GM19239 (cell line): ENCODE measurements at places on chromosomes 6 and 20.
A peak's percentile ranks its signal among the peaks of the same experiment; 100 is the strongest.

GRCh38 chr6:27297857-27298730 lies 14.0 kb downstream of the POM121L2 start:
- no peak for DNase-seq

DNA sequence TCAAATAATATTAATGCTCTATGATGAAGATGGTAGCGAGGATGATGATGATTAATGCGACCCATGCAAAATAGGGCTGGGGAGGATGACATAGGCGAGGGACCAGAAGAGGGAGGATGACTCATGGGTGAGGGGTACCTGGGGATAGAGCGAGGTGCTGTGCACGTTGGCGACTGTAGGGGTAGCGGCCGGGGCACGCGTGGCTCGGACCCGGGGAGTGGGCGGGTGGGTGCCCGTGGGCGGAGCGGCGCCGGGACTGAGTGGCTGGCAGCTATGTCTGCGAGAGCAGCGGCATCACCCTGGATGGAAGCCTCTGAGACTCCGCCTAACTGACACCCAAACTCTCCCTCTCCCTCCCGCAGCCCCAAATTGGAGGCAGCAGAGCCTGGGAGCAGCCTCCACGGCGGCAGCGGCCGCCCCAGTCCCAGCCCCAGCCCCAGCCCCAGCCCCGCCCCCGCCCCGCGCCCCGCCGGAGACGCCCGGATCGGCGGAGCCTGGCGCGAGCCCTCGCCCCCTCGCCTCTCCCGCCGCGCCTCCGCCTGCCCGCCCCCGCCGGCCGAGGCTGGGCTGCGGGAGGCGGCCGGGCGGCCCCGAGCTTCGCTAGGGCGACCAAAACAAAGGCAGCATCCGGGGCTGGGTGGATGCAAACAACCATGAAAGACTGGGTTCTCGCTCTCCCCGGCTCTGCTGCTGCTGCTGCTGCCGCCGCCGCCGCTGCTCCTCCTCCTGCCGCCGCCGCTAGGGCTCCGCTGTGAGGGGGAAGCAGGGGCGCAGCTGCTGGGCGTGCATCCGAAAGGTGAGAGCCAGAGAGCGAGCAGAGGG lies at the start of gene RIMS1:
RIMS1 (plus strand) TSS at position 367 of the 822 bp plus-strand sequence. CDS start 474 bp downstream, outside the sequence.
- DNase-seq = peak; percentile 43

DNA sequence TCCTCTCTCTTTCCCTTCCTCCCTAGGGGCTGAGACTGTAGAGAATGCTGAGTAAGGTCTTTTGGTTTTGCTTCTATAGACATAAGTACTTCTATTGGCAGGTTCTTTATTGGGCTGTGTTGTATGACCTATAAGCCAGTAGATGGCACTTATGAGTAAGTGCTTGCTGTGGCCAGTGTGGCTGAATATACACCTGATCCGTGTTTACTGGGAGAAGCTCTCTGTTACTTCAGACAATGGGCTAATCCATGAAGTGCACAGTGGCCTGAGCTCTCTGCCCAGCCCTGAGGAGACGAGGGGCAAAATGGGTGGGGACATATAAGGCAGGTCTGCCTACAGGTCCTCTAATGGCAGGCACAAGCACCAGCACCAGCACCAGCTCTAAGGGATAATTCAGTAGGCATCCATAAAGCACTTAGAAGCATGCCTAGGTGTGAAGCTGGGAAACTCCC lies 610.3 kb downstream of the RNF144B start:
- peak; percentile 4 for DNase-seq

DNA sequence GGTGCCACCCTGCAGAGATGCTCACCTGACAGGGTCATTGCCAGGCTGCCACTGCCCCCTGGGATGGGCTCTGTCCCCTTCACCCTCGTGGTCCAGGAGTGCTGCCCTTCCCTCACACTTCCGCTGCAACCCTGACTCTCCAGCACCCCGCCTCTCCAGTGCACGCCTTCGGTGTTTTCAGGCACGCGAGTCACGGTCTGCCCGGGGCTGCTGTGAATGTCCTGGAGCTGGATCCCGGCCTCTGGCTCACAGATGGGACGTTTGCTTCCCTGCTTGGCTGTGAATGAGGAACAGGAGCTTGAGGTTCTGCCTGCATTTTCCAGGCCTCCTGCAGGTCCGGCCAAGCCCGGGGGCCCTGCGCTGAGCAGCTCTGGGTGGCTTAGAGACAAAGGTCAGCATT lies 343.4 kb downstream of the SMOC2 start:
- no peak for DNase-seq

GRCh38 chr6:140636908-140637402 lies 1262.5 kb upstream of the CITED2 start:
- no peak for DNase-seq
